ENCODE measurements at places on chromosomes 7 and 10. TPM values are rescaled to one million over a fixed set of nuclear protein-coding genes. Genes with fewer than 3 reads are reported as not detected.

Gene SFXN2
- 4.8 TPM for total RNA-seq

Gene MRLN
- total RNA-seq: not detected

- no peak for DNase-seq
Measured at GRCh38 chr10:3261921-3262320, 89.3 kb upstream of the PITRM1 start.

DNA sequence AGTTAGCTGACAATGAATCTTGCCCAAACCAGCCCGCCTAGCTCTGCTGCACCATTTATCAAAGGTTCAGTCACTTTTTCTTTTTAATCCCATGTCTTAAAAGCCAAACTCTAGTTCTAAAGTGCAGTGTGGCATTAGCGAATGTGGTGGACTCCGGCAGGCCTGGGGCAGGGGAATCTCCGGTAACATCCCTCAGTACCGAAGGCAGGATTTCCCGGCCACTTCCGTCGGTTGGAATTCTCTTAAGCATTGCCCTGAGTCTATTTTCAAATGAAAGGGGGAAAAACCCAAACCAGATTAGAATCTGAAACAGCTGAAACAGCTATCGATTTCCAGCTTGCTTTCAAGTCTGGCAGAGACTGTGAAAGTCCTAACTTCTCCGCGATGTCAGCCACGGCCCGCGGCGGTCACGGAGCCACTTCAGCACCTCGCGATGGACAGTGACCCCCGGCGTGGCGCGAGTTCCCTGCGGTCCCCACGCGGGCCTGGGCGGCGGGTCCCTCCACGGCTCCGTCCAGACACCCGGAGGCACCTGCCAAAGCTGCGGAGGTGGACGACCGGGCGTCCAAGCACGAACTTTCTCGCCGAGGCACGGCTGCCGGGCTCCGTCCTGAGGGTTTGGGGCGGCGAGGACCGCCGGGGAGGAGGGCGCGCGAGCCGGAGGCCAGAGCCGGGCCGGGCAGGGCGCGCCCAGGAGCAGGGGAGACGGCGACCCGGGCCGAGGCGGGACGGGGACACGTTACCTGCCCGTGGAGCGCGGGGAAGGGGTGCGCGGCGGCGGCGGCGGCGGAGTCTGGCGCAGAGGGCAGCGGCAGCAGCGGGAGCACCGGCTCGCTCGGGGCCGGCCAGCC, 745 bp downstream of the TCERG1L start:
- DNase-seq: no peak

DNA sequence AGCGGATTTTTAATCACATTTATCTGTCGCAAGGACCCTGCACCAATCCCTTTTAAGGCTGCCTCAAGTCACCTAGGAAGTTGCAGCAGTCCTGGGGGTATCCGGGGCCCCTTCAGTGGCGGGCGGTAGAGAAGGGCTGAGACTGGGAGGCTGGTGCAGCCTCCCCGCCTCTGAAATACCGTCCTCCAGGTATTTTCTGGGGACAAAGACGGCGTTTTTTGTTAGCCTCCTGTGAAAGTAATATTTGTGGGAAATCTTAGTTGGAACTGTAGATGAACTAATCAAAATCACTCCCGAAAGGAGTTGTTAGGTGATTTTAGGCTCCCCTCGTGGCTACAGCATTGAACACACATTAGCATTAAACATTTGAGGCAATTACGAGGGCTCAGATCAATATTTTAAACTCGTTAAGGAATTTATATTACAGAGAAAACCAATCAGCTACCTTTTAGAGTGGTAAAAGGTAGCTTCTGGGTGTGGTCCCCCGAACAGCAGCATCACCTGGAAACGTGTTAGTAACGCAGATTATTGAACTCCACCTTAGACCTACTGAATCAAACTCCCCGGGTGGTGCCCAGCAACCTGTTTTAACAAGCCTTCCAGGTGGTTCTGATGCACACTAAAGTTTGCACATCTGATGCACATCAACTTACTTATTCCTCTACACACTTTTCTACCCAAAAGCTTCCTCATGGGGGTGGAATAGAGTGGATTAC, 530 bp upstream of the ANXA7 start:
- DNase-seq: no peak

GRCh38 chr10:58367069-58367468, 18.1 kb upstream of the TFAM start:
- no peak for DNase-seq

DNA sequence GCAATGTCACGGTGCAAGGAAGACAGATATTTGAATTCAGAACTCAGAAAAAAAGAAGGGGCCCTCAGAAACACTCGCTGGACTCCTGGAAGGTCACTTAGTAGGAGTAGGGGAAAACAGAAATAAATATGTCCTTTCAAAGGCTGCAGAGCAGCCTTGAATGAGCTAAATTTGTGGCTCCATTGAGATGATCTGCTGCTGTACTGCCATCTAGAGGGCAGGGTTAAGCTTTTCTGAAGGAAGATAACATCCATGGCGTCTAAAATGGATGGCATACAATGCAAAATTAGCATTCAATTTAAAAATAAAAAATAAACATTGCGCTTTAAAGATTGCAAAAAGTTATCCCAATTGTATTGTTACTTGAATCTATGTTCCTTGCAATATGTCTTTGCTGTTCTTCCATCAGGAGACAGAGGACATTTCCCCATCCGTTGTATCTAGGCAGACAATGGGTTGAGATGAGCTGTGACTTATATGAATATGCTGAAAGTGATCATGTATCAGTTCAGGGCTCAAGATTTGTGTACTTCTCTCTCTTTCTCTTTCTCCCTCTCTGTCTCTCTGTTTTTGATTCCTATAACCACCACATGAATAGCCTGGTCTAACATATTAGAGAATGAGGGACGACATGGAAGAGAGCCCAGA, 642.2 kb downstream of the SH2D4B start:
- no peak for DNase-seq

DNA sequence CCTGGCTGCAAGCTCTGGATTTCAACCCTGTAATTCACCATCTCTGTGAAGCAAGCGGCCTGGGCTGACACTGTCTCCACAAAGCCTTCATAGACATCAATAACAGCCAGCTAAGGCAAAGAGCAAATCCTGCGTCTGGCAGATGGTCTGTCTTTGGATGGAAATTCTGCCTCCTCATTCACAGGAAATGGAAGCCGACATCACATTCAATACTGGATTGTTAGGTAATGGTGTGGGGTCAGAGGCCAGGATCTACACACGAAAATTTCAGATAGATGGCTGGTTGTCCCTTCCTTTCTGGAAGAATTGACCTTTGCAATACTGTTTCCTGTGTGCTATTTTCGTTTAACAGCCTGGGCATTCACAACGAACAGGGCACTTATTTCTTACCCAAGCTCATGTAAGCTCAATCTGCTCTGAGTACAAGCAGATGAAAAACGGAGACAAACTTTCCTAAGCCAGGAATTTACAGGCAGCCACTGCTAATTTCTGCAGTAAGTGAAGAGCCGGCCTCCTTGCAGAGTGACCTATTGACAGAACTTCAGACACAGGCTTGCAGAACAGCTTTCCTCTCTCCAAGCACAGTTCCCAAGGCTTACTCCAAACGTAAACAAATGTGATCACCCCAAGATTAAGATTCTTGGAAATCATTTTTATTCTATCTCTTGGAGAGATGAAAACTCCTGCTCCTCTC, 3.1 kb upstream of the ADAM12 start:
- DNase-seq: no peak

GRCh38 chr7:66100408-66101050, 14.1 kb upstream of the CRCP start:
- DNase-seq: no peak
